ENCODE measurements at places on chromosomes 12 and 14.

DNA sequence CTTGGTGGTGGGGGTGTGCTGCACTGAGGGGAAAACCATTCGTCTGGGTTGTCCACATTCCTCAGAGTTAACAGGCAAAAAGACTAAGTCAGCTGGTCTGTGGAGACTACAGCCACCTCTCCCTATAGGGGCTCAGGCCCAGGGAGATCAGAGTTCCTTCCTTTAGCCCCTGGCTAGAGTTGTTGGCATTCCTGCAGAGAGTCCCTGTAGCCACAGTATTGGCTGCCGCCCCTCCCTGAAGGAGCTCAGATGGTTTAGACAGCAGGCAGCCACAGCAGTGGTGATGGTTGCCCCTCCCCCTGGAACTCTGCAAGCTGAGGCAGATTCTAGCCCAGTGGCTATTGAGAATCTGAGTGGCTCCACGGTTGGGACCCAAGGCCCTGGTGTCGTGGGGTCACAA lies 1072.5 kb upstream of the ATXN7L3B start:
- DNase-seq: no peak

GRCh38 chr12:130826151-130826801 lies 12.8 kb downstream of the STX2 start:
- DNase-seq: no peak

- DNase-seq: no peak
Measured at GRCh38 chr12:26870491-26871419, 37.8 kb upstream of the ITPR2 start.

DNA sequence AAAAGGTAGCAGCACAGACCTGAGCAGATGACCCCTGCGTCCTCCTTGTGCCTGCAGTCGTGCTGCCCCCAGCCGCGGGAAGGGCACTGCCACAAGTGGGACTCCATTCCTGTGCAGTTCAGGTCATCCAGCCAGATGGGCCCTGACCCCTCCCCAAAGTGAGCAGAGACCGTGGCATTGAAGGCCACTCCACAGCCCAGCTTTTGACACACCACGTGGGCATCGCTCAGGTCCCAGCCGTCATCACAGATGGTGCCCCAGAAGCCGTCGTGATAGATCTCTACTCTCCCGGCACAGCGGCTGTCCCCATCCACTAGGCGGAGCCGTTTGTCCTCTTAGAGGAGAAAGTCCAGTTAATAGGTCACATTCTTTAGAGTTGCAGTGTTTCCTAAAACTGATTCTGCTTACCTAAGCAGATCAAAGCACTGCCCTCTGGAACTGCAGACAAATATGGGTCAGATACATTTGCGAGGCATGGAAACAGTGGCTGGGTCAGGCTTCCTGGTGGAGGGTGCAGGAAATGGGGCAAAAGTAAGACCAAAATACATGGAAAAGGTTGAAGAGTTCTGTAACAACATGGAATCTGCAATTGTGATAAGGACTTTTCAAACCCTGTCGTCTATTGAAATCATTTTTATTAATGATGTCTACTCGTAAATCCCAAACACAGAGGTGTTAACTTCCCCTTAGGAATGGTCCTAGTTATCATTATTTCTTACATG lies 69.4 kb downstream of the CD163L1 start:
- DNase-seq: no peak

DNA sequence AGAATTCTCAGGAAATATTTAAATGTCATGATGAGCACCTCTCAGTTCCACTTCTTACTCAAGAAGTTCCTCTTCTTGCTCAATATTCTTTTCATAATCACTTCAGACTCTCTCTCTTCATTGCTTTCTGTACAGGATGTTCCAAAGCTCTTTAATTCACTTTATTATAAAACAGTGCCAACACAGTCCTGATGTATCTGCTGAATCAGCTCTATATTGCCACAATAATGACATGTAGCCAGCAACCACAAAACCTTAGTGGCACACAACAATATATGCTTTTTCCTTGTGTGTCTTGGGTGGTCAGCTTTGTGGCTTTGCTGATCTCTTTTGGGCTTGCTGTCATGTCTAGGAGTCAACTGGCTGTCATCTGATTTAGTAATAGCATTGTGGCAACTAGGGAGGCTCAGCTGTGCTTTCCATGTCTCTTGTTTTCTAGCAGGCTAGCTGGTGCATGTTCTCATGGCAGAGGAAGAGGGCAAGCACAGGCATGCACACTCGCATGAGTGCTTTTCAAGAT lies 52.8 kb upstream of the SLC2A13 start:
- no peak for DNase-seq

GRCh38 chr12:22100958-22101748 lies 55.1 kb downstream of the CMAS start:
- DNase-seq: no peak

DNA sequence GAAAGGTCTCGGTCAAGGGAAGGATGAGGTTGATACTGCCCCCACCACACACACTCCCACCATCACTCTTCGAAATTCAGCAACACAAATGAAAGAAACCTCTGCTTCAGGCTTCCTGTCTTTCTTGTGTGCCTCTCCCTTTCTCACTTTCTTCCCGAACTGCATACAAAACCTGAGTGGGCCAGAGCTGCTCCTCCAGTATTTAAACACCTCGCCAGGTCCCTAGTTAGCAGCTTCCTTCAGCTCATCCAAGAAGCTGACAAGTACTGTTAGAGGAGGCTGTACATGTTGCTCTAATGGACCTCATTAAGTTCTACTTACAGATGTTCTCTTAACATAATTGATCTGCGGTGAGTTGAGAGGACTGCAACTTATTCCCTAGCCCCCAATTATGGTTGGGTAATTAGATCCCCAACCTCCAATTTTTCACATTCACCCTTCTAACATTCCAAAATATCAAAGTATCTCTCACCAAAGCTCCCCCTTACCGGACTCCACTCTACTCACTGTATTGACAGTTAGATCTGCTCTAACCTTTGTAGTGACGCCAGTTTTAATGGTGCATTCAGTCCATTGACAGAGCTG lies 4.1 kb upstream of the LMO3 start:
- no peak for DNase-seq

- no peak for DNase-seq
Measured at GRCh38 chr12:113874999-113875561, 91.0 kb downstream of the RBM19 start.

DNA sequence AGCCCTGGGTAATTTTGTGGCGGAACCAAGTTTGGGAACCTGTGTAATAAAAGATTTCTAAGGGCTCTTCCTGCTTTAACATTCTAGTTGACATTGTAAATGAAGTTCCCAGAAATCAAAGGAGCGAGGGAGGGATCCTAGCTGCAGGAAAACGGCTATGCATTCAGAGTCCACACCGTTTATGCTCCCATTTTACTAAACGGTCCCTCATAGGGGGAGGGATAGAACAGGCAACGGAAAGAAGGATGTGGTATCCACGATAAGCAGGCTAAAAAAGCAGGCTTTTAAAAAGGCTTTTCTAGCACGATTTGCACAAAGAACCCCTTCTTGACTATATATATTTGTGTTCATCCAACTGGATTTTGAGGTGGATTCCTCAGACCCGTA lies 559 bp downstream of the SYNJ2BP start:
- DNase-seq: no peak

DNA sequence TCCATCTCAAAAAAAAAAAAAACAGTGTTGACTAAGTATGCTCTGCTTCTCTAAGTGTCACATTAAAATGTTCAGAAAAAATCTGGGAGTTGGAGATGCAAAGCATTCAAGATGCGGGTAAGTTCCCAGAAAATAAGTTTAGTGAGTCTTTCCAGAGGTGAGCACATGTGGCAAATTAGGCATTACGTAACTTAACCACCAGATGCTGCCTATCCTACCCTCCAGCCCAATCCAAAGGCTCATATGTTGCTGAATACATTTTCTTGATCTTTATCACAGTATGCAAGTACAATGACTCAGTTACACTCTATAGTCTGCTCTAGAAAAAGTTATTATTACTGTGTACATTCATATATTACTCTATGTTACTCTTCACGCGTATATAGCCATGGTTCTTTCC lies 3.6 kb downstream of the SLC2A14 start:
- no peak for DNase-seq

GRCh38 chr12:83186419-83186818 lies 499.7 kb downstream of the TMTC2 start:
- DNase-seq: no peak

GRCh38 chr14:82009076-82009475 lies 475.4 kb upstream of the SEL1L start:
- DNase-seq: no peak

GRCh38 chr12:5432011-5432400 lies at the start of gene NTF3:
Gene NTF3, plus strand, starts transcription at chr12:5432108. Its CDS starts 217 bp downstream, at chr12:5432325.
- DNase-seq: no peak

- DNase-seq: no peak
Measured at GRCh38 chr14:38278035-38278434, 22.1 kb upstream of the CLEC14A start.

DNA sequence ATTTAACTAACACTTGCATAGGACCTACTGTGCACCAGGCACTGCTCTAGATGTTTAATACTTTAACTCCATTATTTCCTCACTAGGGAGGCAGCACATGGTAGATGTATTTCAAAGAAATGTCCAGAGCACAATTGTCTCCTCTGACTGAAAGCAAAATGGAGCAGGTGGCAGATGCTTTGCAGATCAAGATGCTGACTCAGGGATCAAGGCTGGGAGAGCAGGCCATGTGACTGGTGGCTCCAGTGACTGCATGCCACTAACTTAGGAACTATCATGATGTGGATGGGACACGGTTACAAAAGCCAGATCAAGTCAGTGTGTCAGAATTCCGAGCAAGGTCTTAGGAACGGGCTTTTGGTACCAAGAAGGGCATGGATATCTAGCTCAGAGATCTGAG lies 28.2 kb downstream of the SERPINA11 start:
- no peak for DNase-seq

GRCh38 chr12:96103067-96103644 lies 67.8 kb upstream of the LTA4H start:
- no peak for DNase-seq

DNA sequence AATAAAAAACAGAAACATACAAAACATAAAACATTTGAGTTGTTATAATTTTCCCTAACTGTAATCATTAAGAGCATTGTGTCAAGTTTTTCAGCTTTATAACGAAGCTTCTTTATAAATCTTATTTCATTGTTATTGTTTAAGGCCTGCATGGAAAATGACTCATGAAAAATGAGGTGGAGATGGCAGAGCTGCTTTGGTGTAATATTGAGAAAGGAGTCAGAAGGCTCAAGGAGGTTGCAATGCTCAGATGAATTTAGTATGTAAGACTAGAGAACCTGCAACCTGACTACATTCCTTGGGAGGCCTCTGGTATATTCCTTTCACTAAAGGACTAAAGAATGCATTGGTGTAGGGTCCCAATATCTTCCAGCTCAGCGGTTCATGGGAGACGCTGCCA lies 61.5 kb downstream of the TMEM30B start:
- DNase-seq: no peak

GRCh38 chr14:30291216-30291615 lies 267.7 kb upstream of the G2E3 start:
- no peak for DNase-seq

- DNase-seq: no peak
Measured at GRCh38 chr14:102450206-102451063, 59.1 kb downstream of the ANKRD9 start.

All from GOT3 (cell line).